Stimulated activated naive CD8-positive, alpha-beta T cell treated with anti-CD3 and anti-CD28 coated beads, Interleukin-15, Interleukin-2, amounts not matched to agents 100 U/mL and 50 U/mL, for 24 hours (primary cell): ENCODE measurements at places on chromosomes 7 and 10.
A peak's percentile ranks its signal among the peaks of the same experiment; 100 is the strongest.

DNA sequence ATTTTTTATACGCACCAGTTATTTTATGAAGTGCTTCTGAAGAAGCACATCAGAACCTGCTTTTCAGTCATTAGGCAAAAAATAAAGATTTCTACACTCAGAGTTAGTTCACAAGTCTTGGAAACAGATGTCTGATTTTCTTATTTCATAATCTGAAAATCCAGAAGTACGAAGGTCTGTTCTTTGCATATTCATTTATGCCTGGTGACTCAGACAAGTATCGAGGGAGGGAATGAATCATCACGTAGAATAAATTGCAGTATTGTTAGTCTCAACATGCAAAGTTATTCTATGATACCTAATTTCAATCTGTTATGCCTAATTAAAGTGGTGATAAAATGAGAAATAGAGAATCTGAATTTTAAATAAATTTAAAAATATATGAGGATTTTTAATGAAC lies 113.6 kb upstream of the SEM1 start:
- no peak for DNase-seq

- DNase-seq, result no peak
Measured at GRCh38 chr10:132382231-132382922, 14.6 kb upstream of the PWWP2B start.

DNA sequence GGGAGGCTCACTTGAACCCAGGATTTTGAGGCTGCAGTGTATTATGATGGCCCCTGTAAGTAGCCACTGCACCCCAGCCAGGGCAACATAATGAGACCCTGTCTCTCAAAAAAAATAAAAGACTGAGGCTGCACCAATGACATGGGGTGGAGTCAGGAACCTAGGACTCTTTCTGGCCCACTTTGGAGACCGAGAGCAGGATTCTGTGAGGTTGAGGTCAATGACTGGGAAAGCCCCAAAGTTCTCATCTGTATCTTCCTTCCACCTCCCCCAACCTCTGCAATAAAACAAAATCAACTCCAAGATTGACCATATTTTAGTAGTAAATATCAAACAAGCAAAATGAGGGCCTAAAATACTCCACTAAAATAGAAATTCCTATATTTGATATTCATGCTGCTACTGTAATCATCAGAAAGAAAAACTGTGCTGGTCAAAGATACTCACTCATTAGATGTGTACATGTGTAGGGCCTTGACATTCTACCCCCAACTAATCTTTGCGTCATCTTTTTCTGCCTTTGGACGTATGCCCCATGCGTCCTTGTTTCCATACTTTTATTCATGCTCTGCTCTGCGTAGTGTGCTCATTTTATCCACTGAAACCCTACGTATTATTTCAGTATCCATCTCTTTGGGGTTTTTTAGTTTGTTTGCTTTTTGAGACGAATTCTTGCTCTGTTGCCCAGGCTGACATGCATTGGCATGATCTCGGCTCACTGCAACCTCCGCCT lies 23.8 kb downstream of the WBP1L start:
- DNase-seq, result no peak

DNA sequence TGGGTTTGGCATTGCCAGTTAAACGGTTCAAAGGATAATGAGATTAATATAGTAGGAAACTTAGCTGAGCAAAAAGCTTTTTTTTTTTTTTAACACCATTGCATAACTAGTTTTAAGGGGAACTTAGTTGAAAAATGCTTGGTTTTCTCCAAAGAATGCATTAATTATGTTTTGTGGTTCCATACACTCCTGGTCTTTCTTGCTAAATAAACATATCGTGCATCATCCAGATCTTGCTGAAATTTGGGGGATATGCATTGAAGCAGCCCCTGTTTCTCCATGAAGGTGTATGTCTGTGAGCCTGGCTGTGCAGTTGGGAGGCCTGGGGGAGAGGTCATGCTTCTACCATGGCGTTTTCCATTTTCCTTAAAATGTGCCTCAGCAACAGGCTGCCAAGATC lies 558.2 kb upstream of the GALNT17 start:
- no peak for DNase-seq

DNA sequence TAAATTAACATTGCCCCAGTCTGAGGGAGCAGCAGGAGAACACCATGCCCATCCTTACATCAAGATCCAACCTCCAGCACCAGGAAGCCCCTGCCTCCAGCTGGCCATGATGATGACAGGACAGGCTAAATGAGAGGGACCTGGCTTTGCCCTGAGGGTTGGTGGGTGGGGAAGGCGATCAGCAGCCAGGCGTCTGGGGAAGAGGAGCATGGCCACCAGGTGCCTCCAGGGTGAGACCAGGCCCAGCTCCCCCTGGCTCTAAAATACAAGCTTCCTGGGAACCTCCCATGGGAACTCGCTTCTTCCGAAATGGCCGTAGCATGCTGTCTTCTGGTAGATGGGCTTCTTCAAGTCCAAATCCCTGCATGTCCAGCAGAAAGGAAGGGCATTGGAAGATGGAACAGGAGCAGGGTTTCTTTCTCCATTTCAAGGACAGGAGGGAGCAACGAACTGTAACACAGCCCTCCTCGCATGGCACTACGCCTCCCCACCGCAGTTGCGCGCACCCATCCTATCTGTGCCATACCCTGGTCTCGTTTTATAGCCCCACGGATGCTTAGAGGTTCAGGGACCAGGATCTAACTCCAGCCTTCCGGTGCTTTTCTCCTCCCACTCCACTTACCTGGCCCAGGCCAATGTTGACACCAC lies 15.8 kb downstream of the MAT1A start:
- no peak for DNase-seq

GRCh38 chr10:101099901-101100300 lies 31.2 kb upstream of the TLX1 start:
- no peak for DNase-seq

DNA sequence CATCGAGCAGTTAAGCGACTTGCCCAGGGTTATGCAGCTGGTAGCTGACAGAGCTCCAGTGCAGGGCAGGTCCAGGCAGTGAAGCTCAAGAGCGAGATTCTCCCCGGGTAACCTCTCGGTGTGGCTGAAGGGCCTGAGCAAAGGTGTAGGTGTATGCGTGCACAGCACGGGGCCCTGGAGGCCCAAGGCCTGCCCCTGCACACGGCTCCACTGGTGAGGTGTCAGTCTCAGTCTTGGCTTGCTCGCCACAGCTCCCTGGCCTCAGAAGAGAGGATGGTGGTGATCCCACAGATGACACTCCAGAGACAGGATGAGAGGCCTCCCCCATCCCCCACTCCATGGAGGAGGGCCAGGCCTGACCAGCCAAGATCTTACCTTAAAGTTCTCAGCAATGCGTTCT lies 12.0 kb downstream of the AKR1B1 start:
- DNase-seq, result no peak

GRCh38 chr10:30092151-30092790 lies 32.9 kb upstream of the JCAD start:
- DNase-seq, result no peak

- no peak for DNase-seq
Measured at GRCh38 chr10:17088118-17088806, 41.3 kb downstream of the CUBN start.

GRCh38 chr10:117461766-117462423 lies 80.7 kb upstream of the EMX2 start:
- no peak for DNase-seq

DNA sequence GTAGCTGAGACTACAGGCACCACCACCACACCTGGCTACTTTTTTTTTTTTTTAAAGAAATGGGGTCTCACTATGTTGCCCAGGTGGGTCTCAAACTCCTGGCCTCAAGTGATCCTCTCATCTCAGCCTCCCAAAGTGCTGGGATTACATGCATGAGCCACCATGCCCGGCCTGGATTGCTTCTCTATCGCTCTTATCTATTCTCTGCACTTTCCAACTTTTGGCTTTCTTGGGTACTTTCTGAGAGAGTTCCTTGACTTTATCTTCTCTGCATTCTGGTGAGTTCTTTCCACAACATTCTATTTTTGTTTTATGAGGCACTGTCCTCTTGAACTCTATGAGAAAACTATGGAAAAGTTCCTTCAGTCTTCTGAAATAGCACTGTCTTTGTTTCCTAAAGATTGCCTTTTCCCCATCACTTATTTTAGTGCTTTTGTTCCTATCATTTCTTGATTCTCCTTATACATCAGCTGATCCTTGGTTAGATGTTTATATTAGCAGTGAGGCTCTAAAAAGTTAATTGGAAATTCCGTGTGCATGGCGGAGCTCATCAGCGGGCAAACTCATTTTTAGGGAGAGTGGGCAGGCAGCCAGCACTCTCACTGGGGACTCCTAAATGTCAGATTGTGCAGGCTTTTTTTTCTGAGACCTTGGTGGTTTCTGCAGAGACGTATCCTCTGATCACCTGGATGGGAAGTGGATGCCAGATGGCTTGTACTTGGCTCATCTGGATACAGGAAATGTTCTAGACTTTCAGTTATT lies 43.9 kb downstream of the HIP1 start:
- no peak for DNase-seq

DNA sequence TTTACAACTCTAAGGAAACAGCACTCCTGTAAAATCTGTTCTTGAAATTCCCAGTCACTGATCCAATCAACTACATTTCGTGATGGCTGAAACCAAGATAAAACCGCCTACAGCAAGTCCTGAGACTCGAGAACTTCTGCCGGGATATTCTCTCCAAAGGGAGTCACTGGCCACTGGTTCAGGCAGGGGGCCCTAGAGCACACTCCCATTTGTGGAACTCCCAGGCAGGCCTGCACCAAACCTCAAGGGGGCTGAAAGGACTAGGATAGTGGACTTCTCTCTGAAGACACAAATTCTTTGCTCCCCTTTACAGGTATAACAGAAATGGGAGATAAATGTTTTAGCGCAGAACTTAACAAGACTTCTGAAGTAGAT lies 16.3 kb downstream of the CYTH3 start:
- no peak for DNase-seq

GRCh38 chr7:122212754-122213153 lies 68.7 kb upstream of the AASS start:
- DNase-seq, result no peak

- no peak for DNase-seq
Measured at GRCh38 chr7:83824214-83824613, 175.3 kb upstream of the SEMA3E start.

GRCh38 chr7:41037691-41038090 lies 665.2 kb downstream of the INHBA start:
- no peak for DNase-seq

DNA sequence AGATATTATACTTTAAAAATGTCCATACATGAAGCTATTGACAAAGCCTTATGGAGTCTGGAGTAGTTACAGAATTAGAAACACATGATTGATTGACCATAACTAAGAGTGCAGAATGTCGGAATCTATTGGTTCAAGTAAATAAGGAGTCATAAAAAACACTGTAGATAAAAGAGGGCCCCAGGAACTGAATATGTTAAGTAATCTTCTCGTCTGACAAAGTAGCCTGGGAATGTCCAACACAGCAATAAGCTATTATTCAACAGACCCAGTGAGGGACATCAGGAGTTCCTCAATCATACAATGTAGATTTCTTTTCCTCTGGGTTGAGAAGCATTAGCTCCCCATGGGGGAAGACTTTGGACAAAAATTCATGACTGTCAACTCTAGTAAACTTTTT lies 782.0 kb downstream of the SUGCT start:
- DNase-seq, result no peak

GRCh38 chr10:22897371-22897770 lies 30.5 kb upstream of the ARMC3 start:
- DNase-seq, result no peak

DNA sequence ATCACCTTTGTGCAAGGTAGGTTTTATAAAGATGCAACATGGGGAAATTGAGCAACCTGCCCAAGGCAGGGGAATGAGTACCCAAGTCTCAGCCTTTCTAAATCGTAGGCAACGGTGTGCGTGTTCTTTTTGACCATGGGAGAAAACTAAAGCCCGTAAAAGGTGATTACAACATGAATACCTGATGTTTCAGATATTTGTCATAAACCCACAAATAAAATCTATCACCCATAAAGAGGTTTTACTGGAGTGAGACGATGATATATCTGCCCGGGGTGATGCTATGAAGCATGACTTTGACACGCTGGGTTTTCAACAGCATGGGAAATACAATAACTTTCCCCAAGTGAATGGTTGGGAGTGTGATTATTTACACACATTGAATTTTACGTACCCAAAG lies 406.3 kb upstream of the KLF6 start:
- DNase-seq, result no peak

- DNase-seq, result no peak
Measured at GRCh38 chr10:33046792-33047191, 88.8 kb upstream of the ITGB1 start.

DNA sequence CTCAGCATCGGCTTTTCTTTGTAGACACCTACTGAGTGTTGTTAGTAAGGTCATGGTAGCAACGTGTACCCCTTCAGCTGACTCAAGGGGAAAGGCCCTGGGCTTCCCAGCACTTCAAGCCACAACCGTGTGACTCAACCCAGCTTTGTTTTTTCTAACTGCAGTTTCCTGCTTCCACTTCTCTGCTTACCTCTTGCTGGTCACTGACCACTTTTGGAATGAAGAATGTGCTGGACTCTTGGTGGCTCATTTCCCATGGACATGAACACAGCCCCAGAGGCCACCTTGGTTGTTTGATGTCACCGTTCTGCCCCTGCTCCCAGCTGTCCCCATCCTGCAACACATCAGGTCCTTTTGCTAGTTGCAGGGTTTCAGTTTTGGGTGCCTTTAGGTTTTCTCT lies 69.5 kb upstream of the ZNF438 start:
- DNase-seq, result peak; percentile 68

DNA sequence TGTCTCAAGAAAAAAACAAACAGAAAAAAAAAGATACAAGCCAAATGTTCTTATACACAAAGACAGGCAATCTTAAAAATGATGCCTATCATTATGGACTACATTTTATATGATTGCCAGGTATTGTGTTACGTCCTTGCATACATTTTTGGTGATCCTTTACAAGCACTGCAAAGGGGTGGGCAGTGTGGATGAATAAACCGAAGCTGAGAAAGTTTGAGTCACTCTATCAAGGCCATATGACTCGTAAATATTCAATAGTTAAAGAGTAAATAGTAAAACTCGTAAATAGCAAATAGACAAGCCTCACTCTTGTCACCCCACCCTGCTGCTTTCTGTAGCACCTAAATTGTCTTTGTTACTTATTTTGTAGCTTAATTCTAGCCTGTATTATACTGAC lies 326.2 kb downstream of the FRMD4A start:
- DNase-seq, result no peak

DNA sequence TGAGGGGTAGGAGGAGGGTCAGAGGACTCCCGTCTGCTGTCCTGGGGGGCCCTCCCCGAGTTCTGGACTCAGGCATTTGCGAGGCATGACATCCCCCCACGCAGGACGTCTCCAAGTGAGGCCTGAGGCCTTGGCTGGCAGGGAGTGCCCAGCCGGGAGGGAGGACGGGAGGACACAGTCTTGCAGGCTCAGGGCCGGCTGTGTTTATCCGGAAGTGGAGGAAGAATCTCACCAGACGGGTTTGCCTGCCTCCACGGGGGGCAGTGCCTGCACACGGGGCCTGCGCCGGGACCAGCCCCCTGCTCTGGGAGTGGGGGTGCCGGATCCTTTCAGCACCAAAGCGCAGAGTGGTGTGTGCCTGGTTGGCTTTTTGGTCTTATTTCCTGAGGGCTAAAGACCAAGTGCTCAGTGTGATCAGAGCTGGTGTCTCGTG lies 10.9 kb downstream of the PWWP2B start:
- DNase-seq, result no peak
